ENCODE measurements at places on chromosomes 1 and 21.

DNA sequence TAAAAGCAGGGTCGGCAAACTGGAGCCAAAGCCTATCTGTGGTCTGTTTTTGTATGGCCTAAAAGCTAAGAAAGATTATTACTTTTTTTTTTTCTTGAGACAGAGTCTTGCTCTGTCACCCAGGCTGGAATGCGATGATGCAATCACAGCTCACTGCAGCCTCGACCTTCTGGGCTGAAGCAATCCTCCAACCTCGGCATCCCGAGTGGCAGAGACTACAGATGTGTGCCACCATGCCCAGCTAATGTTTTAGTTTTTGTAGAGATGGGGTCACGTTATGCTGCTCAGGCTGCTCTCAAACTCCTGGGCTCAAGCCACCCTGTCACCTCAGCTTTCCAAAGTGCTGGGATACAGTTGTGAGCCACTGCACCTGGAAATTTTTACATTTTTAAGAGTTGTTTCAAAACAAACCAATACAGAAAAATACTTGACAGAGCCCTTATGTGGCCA lies 6.5 kb upstream of the GLRX2 start:
- DNase-seq: no peak

GRCh38 chr1:108050158-108050557 lies 85.2 kb upstream of the VAV3 start:
- DNase-seq: no peak

DNA sequence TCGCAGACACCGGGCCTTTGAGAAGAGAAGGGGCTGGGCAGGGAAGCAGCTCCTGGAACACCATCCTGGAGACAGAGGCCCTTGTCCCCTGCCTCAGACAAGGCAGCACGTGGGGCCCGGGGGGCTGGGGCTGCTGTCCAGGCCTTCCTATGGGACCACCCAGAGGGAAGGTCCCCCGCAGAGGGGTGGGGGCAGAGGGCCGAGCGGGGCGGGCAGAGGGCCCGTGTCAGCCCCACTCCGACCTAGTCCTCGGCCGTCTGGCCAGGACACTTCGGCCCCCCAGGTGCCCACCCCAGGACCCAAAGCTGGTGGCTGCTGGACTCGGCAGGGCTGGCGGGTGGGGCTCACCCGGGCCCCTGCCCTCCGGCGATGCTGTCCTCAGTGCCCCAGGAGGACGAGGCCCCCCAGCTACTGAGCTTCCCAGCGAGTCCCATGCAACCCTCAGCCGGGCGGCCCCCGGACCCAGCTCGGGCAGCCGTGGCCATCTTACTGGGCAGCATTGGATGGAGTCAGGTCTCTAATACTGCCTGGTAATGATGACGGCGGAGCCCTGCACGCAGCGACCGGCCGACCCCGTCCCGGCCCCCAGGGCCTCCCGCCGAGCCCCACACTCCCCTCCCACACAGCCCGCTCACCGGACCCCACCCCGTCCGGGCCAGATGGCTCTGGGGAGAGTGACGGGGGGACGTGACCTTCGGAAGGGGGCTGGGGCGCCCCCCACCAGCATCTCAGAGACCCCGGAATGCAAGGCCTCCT lies 6.9 kb upstream of the TTLL10 start:
- DNase-seq: no peak

- no peak for DNase-seq
Measured at GRCh38 chr1:82515650-82516049, 714.9 kb downstream of the ADGRL2 start.
